Suppressor macrophage treated with lipopolysaccharide for 4 hours (primary cell): ENCODE measurements at places on chromosomes 3 and 15.
A peak's percentile ranks its signal among the peaks of the same experiment; 100 is the strongest.

- no peak for DNase-seq
Observed at GRCh38 chr3:112417696-112418318, 81.5 kb downstream of the BTLA start.

- DNase-seq, result no peak
Observed at GRCh38 chr15:41102854-41103253, 13.2 kb downstream of the INO80 start.

DNA sequence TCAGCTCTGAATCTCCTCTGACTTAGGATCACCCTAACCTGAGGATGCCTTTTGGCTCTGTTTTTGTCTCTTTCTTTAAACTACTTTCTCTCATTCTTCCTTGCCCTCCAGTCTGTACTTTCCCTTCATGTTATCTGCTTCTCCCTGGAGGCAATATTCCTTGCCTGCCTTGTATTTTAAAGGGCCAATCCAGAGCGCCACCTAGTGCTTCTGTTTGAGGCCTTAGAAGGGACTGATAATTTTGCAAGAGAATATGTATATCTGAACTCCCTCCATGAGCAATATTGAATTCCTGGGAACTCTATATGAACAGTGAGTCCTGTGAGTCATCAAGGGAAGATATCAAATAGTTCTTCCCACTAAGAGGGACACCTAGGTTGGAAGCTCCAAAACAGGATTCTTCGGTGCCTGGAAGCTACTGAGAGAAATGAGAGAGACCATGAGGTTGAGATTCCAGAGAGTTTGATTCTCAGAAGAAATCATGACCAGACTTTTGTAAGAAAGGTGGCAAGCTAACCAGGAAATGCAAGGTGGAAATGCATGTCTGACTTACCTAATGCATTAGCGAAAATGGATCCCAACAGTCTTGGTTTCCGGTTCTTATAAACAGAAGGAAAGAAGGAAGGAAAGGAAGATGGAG is 203.8 kb upstream of the CD96 start:
- peak; percentile 19 for DNase-seq

DNA sequence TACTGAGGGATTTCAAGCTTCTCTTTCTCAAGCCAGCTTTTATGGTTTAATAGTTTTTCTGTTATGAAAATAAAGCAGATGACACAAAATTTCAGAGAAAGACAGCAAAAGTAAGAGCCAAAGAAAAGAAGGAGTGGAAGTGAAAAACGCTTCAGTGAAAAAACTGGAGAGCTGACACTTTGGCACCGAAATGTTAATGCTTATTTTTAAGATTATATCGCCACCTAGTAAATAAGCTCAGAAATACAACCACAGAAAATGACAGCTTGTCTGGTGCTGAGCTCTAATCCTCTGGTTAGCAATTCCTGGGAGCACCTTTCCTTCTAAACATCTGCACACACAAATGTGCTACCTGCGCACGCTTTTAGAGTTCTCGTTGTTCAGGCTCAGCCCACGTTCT is 101.6 kb downstream of the ZPLD1 start:
- peak; percentile 45 for DNase-seq

- no peak for DNase-seq
Observed at GRCh38 chr3:157956850-157957249, 149.4 kb downstream of the SHOX2 start.

GRCh38 chr3:5012367-5012766 is 33.1 kb downstream of the BHLHE40 start:
- DNase-seq, result peak; percentile 38

GRCh38 chr3:14410503-14411165 is 8.2 kb downstream of the SLC6A6 start:
- DNase-seq, result peak; percentile 97

DNA sequence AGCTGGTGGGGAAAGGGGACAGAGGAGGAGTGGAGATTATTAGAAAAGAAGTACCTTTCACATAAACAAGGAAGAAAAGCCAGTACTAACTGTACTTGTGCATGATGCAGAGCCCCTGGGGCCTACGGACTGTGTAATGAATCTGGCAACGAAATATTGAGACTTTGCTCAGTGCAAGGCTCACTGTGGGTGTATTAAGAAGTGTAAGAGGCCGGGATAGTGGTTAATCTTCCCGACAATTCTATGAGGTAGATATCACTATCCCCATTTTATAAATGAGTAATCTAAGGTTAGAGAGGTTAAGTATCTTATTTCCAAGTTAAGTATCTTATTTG is 89.5 kb downstream of the WDR76 start:
- no peak for DNase-seq

DNA sequence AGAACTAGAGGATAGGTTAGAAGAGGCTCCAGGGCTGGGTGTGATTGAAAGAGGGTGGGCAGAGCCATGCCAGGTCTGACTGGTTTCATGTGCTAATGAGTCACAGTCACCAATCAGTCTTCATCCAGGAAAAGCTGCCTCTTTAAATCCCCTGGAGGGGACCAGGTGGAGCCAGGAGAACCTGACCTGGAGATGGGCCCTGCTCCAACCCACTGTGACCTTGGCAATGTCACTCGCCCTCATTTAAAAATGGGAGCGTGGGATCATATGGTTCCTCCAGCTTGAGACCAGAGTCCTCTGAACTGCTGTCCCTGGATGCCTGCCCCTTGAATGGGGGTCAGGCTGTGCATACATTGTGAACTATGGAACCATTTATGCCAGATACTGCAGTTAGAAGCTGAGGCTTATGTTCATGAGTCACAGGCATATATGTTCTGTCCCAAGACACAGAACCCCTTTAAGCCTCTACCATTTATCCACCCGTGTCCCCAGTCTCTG is 23.0 kb downstream of the HES1 start:
- DNase-seq, result no peak

GRCh38 chr3:107690522-107691138 is 167.9 kb downstream of the BBX start:
- DNase-seq, result peak; percentile 69

DNA sequence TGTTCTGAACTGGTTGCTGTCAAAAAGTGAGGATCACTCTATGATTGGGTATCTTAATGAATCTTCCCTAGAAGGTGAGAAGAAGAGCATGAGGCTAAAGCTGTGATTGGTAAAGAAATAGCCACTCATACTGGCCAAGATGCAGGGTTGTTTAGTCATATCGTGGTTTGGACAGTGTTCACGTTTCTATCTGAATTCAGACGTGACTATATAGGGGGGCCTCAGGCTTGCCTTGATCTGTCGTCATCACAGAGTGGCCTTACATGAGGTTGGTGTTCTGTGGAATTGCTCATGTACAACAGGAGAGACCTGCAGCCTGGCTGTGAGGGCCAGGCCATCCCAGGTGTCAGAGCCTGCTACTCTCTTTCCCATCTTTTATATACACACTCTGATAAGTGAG is 12.4 kb downstream of the RTP2 start:
- no peak for DNase-seq

- peak; percentile 66 for DNase-seq
Observed at GRCh38 chr3:195904368-195904767, 4.0 kb downstream of the TNK2 start.

DNA sequence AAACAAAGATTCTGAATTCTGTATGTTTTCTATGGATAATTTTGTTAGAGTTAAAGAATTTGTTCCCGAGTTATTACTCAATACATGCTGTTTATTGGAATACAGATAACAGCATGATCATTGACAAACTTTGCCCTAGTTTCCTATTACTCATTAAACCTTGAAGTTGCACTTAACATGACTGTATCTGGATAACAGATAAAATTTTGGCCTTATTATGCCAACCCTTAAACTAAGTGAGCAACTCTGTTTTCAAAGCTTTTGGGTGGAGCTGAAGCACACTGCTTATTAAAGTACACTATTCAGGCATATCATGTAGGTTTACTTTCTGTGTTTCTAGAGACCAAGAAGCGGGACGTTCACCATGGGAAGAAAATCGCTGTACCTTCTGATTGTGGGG is at the start of gene AADAC:
Gene AADAC (plus strand): TSS at position 318 of the 400 bp plus-strand sequence. CDS start 47 bp downstream, at position 365.
- DNase-seq, result no peak

DNA sequence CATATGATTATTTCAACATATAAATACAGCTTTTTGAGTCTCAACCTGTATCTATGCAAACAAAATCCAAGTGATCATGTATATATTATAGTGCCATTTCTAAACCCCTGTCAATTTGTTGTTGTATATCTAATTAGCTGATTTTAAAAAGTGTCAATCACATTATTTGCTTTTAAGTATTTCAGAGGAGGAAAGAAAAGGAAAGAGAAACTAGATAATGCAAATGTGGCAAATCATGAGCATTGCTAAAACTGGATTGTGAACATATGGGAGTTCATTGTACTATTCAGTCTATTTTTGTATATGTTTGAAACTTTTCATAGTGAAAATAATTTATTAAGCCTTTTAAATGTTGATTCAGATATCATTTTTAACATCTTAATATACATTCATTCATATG is 190.7 kb downstream of the ZIC4 start:
- no peak for DNase-seq
